NCI-H2081 treated with DMSO at 0.1 percent for 48 hours (cell line): ENCODE measurements at places on chromosomes 1 and 21.
A peak's percentile ranks its signal among the peaks of the same experiment; 100 is the strongest.

GRCh38 chr1:183075861-183076260 lies 52.6 kb downstream of the LAMC1 start:
- DNase-seq = no peak

- DNase-seq = no peak
Observed at GRCh38 chr1:159510229-159510541, 25.6 kb downstream of the OR10J5 start.

- no peak for DNase-seq
Observed at GRCh38 chr1:153903841-153904455, 18.8 kb downstream of the GATAD2B start.

GRCh38 chr21:42513151-42513984 lies at the start of gene SLC37A1:
Gene SLC37A1, plus strand, starts transcription at chr21:42513852. Its CDS starts 4,603 bp downstream, at chr21:42518455.
- no peak for DNase-seq

GRCh38 chr1:167483790-167484189 lies 34.5 kb downstream of the CD247 start:
- DNase-seq = no peak

DNA sequence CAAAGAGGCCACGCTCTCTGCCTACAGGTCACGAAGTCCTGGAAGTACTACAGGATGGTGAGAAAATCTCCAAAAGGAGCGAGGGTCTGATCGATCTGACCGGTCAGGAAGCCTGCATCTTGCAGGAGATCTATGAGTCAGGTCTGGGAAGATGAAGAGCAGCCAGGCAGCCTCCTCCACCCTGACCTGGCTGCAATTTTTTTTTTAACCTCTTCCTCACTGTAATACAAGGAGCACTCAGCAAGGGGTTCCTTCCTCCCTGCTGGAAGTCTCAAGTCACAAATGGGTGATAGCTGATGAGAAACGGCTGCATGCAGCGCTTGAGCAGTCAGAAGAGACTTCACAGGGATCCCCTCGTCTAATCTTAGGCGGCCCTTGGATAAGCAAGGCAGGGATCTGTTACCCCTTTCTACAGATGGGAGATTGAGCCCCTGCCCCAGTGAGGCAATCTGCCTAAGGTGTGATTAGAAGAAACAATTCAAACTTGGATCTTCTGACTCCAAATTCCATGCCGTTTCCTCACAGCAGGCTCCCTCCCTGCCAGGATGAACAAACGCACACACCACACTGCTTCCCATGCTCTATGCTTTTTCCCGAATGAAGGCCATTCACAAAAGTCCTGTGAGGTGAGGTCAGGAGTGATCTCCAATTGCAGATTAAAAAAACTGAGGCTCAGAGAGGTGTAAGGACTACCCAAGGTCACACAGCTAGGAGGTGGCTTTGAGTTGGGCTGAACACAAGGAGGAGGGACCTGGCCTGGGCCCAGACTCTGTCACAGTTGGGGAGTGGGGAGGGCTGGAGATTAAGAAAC lies 48.3 kb downstream of the ECE1 start:
- no peak for DNase-seq

- DNase-seq = no peak
Observed at GRCh38 chr1:66090859-66091457, 298.3 kb downstream of the PDE4B start.

- DNase-seq = no peak
Observed at GRCh38 chr1:30603081-30603858, 120.1 kb downstream of the MATN1 start.

- no peak for DNase-seq
Observed at GRCh38 chr1:76144247-76144646, 69.7 kb downstream of the ST6GALNAC3 start.

DNA sequence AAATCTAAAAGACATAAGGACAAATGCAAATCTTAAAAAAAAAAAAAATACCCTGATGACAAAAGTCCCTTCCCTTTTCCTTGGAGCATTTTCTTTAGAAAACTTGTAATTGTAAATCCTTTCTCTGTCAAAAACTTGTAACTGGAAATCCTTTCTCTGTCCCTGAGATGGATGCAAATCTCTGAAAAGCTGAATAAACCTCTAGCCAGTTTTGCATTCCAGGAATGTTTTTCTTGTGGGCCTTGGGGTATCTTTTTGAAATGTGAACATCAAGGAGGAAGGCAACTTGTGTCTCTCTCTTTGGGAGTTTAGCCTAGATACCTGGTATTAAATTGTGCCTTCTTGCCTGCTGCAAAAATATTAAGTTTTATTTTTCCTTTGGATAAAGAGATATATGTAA lies 305.3 kb downstream of the KCNT2 start:
- DNase-seq = no peak

DNA sequence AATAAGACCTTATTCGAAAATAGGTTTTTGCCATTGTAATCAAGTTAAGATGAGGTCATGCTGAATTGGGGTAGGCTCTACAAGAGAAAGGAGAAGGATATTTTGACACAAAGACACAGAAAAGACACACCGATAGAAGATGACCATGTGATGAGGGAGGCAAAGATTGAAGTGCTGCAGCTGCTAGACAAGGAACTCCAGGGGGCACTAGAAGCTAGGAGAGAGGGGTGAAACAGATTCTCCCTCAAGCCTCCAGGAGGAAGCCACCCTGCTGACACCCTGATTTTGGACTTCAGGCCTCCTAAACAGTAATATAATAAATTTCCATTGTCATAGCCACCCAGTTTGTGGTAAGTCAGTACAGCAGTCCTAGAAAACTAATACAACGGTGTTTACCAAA lies 506.8 kb upstream of the CAMK1G start:
- DNase-seq = no peak

GRCh38 chr1:89734442-89734841 lies 86.4 kb upstream of the LRRC8D start:
- no peak for DNase-seq

- no peak for DNase-seq
Observed at GRCh38 chr1:45913183-45913683, 109.8 kb downstream of the MAST2 start.

GRCh38 chr1:233459968-233460367 lies 132.4 kb downstream of the MAP3K21 start:
- DNase-seq = no peak

GRCh38 chr1:72281637-72282270 lies 585 bp downstream of the NEGR1 start:
- DNase-seq = peak; percentile 7

GRCh38 chr1:201937624-201938213 lies 8.6 kb downstream of the LMOD1 start:
- DNase-seq = no peak

GRCh38 chr1:206816390-206817287 lies 44.3 kb upstream of the IL10 start:
- DNase-seq = no peak

DNA sequence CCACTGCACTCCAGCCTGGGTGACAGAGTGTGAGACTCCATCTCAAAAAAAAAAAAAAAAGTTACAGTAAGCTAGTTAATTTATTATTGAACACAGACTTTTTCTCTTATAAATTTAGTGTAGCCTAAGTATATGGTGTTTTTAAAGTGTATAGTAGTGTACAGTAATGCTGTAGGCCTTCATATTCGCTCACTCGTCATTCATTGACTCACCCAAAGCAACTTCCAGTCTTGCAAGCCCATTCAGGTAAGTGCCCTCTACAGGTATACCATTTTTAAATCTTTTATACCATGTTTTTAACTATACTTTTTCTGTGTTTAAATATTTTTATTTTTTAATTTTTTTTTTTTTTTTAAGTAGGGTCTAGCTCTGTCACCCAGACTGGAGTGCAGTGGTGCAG lies 12.1 kb downstream of the POU2F1 start:
- no peak for DNase-seq

GRCh38 chr1:181260271-181260670 lies 171.8 kb downstream of the IER5 start:
- no peak for DNase-seq

DNA sequence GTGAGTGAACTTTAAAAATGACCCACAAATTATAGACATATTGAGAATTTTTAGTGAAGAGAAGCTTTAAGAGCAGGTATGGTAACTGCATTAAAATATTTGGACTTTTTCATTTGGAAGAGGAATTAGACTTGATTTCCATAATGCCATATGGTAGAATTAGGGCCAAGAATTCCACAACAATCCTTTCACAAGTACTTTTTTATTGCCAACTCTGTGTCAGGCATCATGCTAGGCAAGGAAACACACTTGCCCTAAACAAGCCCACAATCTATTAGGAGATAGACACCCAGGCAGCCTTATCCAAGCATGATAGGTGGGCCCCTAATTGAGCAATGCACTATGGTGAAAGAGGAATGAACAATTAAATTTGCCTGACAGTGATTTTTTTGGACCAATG lies 353.0 kb downstream of the TGFB2 start:
- DNase-seq = no peak

DNA sequence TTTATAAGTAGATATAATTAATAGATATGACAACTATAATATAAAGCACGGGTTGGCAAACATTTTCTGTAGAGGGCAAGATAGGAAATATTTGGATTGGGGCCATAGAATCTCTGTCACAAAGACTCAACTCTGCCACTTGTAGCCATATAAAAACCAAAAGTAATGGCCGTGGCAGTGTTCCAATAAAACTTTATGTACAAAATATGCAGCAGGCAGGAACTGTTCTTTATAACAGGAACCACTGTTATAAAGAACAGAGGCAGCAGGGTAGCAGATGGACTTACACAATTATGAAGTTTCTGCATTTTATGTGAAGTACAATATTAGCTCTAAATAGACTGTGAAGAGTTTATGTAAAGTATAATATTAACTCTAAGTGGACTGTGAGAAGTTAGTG lies 16.9 kb upstream of the QSOX1 start:
- no peak for DNase-seq

DNA sequence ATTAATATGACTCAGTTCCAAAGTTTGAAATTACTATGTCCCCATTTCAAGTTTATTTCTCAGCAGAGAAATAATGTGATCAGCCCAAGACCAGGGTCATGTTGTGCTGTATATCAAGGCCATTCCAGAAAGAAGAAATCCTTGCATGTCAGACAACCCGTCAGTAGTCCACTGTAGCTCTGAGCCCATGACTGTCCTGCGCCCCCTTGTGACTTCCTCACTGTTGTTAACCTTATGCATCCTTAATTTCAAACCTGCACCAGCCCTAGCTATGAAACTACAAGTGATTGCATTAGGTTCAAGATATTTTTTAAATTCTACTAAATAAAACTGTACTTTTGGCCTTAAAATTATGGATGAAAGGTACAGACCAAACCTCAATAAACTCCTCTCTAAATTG lies 133.0 kb downstream of the LRRC7 start:
- no peak for DNase-seq

DNA sequence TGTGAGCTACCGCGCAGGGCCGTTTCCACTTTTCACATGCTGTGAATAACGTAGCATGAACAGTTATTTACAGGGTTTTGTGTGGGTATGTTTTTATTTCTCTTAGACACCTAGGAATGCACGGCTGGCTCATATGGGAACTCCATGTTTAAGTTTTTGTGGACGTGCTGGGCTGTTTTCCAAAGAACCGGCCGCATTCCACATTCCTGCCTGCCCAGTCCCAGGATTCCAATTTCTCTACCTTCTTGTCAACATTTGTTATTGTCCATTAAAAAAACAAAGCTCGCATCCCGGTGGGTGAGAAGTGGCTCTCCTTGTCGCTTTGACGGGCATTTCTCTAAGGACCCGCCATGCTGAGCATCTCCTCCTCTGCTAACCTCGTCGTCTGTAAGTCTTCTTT lies 47.1 kb upstream of the LRRC3 start:
- DNase-seq = no peak

GRCh38 chr1:6279613-6280383 lies 18.9 kb upstream of the GPR153 start:
- DNase-seq = no peak

GRCh38 chr1:177809819-177810218 lies 160.0 kb downstream of the SEC16B start:
- DNase-seq = no peak

- DNase-seq = no peak
Observed at GRCh38 chr21:16913010-16913409, 599.8 kb upstream of the CXADR start.

DNA sequence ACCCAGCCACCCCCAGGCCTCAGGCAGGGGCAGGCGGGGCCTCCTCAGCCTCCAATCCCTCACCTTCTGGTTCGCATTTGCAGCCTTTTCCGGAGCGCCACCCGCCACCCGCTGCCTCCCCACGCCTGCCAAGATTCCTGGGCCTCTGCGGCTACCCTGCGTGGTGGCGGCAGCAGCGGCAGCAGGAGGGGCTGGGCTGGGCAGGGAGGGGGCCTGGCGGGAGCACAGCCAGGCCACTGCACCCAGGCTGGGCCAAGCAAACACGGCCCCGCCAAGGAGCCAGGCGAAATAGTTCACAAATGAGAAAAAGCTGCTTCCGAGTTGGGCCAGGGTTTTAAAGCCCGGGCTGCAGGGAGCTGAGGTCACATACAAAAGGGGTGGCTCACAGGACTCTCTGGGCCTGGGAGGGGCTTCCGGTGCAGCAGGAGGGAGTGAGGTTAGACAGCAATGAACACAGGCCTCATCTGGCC lies 9.8 kb downstream of the COL8A2 start:
- DNase-seq = no peak

DNA sequence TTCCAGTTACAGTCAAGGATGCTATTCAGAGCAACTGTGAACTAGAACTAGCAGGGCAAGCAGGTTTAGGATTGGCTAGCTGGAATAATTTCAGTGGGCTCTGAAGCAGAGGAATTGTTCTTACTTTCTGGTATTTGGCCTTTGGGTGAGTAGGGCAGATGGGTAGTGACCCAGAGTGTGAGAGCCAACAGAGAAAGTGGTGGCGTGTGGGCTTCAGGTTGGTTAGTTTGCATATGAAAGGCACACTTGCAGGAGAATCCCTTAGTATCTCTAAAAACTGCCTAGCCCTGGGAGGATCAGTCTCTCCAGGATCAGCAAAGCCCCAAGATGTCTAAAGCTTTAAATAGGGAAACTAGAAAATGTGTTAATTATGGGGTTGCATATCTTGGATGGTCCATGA lies 67.6 kb upstream of the LRRC8B start:
- no peak for DNase-seq

DNA sequence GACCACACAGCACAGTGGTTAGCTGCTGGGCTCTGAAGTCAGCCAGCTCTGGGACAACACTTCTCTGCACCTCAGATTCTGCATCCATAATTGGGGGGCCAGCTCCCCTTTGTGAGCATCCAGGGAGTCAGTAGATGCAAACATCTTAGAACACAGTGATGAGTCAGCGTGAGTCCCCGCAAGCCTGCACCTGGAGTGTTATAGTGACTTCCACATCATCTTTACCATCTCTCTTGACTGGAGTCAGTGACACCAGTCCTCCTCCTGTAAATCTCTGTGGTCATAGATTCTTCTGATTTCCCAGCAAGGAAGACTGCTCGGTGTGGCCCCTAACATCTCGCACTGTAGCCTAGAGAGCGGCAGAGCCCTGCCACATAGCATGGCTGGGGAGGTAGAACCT lies 13.9 kb upstream of the EDN2 start:
- DNase-seq = no peak

DNA sequence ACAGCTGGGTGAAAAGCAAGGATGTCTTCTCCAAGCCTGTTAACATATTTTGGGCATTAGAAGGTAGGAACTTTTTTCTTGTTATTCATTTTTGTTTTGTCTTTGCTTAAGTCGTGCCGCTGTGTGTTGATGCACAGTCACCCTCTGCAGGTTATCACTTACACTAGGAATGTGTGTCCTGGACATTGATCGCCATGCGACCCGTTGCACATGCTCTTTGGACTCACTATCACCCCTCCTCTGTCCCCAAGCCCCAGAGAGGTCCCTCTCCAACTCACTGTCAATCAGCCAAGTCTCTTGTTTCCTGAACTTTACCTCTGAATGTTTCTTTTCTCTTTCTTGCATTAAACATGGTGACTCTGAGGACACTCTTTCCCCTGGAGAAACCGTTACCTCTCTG lies 40.0 kb upstream of the CD101 start:
- DNase-seq = no peak
